GM06990 (cell line): ENCODE measurements at places on chromosomes 12 and 14.

GRCh38 chr12:40439771-40440492 lies 215.1 kb downstream of the LRRK2 start:
- no peak for DNase-seq

DNA sequence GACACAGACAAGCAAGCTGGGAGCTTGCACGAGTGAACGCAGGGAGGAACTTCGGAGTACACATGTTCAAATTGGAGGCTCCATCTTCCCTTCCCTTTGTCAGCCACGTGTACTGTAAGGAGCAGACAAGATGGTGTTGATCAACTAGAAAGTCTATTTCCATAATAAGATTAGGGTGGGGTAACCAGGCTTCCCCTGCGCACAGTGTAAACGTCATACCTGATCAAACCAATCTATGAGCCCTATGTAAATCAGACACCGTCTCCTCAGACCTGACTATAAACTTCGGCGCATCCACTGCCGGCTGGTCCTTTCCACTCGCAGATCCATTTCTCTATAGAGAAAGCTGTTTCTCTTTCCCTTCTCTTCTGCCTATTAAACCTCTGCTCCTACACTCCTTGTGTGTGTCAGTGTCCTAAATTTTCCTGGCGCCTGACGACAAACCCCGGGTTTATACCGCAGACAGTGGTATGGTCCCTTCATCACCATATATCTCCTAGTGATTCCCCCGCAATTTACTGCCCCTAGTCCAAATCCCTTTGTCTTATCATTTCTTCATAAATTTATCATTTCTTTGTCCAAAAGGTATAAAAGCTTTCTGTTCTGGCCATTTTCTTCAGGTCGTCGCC lies 7.5 kb upstream of the ETFBKMT start:
- DNase-seq, result no peak

GRCh38 chr12:78835493-78835892 lies 29.1 kb upstream of the SYT1 start:
- no peak for DNase-seq

DNA sequence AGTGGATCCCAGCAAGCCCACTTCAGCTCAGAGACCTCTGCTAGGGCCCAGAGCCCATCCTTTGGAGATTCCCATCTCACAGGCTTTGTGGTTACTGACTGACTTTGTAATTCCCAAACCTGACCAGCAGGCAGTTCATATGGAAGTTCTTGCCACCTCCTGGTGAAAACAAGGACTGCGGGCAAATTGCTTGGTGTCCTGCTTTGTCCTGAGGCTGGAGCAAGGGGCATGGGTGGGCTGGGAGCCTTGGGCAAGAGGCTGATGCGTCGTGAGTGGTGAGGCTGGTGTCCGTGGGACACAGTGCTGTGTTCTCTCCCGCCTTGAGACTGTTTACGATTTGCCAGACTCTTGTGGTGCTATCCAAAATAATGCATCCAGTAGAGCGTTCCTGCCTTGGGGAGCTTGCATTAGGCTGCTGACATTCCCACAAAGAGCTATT lies 91.0 kb downstream of the LRRC74A start:
- DNase-seq, result no peak

GRCh38 chr12:124828264-124829007 lies 35.2 kb downstream of the SCARB1 start:
- DNase-seq, result no peak

DNA sequence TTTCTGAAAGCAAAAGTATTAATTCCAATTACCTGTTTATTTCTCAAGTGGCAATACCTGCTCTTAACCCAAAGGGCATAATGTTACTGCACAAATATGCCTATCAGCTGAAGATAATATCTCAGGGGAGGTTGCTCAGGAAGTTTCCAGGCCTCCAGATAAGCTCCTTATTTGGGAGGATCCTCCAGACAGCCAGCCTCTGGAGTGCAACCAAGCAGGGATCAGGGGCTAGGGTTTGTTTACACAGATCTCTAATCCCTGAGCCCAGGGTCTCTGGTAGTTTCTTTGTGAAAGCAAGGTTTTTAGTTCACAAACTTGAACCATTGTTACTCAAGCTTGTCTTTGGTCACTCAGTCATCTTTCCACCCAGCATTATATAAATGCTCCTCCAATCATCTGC lies 124.4 kb downstream of the SLC38A4 start:
- no peak for DNase-seq

DNA sequence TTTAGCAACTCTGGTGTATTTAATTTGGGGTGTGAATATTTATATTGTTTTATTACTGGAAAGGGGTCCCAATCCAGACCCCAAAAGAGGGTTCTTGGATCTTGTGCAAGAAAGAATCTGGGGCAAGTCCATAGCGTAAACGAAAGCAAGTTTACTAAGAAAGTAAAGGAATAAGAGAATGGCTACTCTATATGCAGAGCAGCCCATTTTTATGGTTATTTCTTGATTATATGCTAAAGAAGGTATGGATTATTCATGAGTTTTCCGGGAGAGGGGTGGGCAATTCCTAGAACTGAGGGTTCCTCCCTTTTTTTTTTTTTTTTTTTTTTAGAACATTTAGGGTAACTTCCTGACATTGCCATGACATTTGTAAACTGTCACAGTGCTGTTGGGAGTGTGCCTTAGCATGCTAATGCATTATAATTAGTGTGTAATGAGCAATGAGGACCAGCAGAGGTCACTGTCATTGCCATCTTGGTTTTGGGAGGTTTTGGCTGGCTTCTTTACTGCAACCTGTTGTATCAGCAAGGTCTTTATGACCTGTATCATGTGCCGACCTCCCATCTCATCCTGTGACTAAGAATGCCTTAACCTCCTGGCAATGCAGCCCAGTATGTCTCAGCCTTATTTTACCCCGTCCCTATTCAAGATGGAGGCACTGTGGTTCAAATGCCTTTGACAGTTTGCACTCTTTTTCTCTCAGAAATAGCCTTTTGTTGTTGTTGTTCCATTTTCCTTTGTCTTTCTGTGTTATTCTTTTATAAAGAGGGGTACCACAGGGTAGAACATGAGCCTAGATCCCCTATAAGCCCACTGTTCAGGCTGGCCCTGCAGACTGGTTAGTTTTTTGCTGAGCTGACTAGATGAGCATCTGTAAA lies 75.5 kb upstream of the DCD start:
- DNase-seq, result no peak

DNA sequence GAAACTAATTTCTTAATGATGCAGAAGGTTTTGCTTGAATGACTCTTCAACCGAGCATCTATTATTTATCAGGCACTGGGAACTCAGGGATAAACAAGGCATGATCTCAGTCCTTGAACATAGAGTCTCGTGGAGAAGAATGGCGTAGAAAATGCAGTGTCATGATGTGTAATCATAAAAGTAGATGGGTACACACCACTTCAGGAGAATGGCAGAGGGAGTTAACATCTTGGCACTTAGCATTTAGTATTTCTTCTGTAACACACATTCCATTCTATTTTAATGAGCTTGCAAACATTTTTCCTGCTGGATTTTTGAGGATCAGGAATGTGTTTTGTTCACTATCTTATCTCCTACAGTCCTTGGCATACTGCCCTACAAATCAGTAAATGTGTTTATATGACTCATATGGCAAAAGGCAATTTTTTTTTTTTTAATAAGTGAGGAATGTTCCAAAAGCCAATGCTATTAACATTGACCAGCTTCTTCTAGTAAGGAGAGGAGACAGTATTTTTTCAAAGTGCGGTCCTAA lies 3.8 kb downstream of the TXNRD1 start:
- DNase-seq, result no peak

DNA sequence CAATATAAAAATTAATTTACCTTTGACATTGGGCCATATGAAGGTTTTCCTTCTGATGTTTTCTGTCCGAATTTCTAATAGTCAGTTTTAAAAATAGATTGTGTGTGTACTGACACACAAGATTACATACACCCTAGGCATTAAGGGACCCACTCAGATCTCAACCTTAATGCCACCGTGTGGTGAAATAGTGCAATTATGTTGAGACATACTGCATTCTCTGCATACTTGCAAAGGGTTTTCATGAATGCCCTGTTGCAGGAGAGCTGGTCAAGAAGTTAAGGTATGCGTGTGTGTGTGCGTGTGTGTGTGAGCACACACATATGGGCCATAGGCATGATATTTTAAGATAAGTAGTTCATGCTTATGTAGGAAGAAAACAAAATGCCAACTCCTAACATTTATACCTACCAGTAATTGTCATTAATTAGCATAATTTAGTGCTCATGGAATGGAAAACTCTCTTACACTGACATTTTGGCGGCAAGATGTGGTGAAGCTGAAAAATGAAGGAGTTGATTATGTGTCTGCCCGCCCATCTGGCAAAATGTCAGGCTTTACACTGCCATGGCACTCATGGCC lies 58.8 kb downstream of the PIK3C2G start:
- no peak for DNase-seq

- no peak for DNase-seq
Measured at GRCh38 chr12:70176290-70176689, 66.9 kb upstream of the CNOT2 start.

DNA sequence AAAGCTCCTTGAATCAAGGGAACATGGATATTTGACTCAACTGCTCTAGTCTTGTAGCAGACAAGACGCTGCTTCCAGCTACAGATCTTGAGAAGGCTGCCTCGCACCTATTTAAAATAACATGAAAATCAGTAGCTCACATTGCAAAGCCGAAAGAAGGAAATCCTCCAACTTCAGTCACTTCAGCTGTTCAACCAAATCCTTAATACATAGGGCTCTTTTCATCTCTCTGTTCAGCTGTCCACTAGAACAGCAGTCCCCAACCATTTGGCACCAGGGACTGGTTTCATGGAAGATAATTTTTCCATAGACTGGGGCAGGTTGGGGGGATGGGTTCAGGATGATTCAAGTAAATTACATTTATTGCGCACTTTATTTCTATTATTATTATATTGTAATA lies 1116.0 kb upstream of the TMEM132C start:
- DNase-seq, result no peak

DNA sequence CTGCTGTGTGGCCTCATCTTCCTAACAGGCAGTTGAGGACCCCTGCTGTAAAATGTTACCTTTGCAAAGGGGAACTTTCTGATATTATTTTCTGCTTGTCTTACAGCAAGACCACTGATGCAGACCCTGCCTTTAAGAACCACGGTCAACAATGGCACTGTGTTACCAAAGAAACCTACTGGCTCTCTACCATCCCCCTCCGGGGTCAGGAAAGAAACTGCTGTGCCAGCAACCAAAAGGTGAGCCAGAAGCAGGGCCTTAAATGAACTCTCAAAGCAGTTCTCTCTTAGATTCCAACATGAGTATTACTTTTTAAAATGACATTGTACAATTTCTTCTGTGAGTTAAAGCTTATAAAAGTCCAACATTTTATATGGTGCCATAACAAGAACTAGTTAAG lies 72.2 kb downstream of the EML1 start:
- no peak for DNase-seq

DNA sequence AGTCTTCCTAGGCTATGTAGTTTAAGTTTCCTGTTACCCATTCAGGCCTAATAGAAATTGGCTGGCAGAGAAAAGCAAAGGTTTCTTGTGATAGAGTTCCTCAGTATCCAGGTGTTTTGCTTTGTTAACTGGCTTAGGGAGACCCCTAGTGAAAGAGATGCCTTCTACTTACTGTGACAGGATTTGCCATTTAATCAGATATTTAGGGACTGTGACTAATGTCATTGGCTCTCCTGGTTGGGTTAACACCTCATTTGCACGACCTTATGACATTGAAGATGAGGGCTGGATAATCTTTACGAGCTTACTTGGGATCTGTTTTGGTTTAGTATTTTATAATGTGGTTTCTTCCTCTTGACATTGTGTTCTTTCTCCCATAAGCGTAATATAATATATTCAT lies 5.8 kb downstream of the MON2 start:
- DNase-seq, result no peak

GRCh38 chr12:54337854-54338650 lies 13.1 kb downstream of the COPZ1 start:
- no peak for DNase-seq

- no peak for DNase-seq
Measured at GRCh38 chr12:124216966-124217365, 77.9 kb upstream of the RFLNA start.

- DNase-seq, result no peak
Measured at GRCh38 chr12:14928931-14929330, 9.4 kb downstream of the ERP27 start.

DNA sequence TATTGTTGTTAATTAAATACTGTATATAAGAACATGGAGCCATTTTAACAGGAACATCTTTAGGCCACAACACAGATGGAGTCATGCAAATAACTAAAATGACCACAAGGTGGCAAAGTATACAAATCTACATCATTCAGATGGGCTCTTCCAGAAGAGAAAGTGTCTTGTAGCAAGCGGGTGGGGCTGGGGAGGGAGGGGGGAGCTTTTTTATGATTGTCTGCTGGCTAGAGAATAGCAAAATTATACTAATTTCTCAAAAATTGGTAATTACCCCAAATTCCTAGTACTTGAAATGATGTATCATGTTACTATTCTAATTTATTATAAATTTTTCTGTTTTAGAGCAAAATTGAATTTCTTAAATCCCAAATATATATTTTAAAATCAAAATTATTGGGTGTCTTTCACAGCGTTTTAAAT lies 378.7 kb downstream of the PRKD1 start:
- DNase-seq, result no peak

DNA sequence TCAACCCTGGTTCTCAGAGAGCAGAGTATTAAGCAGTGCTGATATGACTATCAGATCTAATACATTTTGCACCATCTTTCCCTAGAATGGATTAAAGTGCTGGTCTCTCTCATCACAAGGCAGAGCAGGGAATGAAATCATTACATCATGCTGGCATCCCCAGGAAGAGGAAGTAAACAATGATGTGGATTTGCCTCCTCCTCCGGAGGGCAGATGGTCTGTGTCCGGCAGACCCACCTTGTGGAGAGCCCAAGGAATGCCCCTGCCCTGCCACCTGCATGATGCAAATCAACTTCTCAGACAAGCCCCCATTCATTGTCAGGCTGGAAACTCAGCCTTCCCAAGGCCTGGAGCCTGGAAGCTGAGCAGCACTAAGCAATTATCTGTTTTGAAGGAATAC lies 1149.1 kb downstream of the VRK1 start:
- DNase-seq, result no peak

GRCh38 chr12:94698578-94698977 lies 48.2 kb upstream of the TMCC3 start:
- DNase-seq, result no peak

GRCh38 chr14:61736751-61737150 lies 25.5 kb upstream of the SNAPC1 start:
- no peak for DNase-seq

GRCh38 chr12:80316222-80316621 lies 127.8 kb upstream of the PTPRQ start:
- no peak for DNase-seq

DNA sequence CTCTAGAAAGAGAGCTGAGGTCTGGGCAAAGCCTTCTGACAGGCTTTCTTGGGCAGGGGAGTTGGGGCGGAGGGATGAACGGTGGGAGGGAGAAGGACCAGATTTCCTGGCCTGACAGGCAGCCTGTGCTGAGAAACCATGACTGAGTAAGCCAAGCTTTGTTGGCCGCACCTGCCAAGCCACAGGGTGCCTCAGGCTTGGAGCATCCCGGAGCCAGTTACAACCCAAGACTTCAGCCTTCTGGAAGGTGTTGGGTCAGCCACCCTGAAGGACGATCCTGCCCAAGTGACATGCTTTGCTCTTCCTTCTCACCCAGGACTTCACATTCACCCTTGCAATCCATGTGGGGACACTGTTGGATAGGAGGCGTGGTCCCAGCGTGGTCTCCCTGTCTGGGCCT lies 21.0 kb upstream of the AQP2 start:
- no peak for DNase-seq

GRCh38 chr12:106519607-106520021 lies 63.2 kb upstream of the RFX4 start:
- DNase-seq, result no peak
